ENCODE measurements at places on chromosomes 7 and 10. TPM values are rescaled to one million over a fixed set of nuclear protein-coding genes. Genes with fewer than 3 reads are reported as not detected.

The PHYHIPL gene
- 2.6 TPM for total RNA-seq

The VGF gene
- total RNA-seq = not detected

The FOXP2 gene
- 17.6 TPM for total RNA-seq

The ANXA8L1 gene
- not detected for total RNA-seq

The EVX1 gene
- not detected for total RNA-seq

The GNG11 gene
- 11.1 TPM for total RNA-seq

The ACSM6 gene
- not detected for total RNA-seq

The SLK gene
- total RNA-seq = 38.3 TPM

The TRUB1 gene
- total RNA-seq = 8.8 TPM

The YKT6 gene
- total RNA-seq = 69.6 TPM

The ZP3 gene
- 1.6 TPM for total RNA-seq

The ATP6V0A4 gene
- total RNA-seq = not detected

The LIPK gene
- total RNA-seq = not detected

The LMTK2 gene
- total RNA-seq = 17.6 TPM

The GRM3 gene
- not detected for total RNA-seq

The WNT8B gene
- total RNA-seq = not detected

The INMT gene
- total RNA-seq = 137 TPM

The DDC gene
- total RNA-seq = 0.85 TPM

The PCLO gene
- 0.78 TPM for total RNA-seq

The NPTX2 gene
- total RNA-seq = 55.7 TPM

The STMP1 gene
- 48.5 TPM for total RNA-seq

The CALHM3 gene
- not detected for total RNA-seq

The ARHGEF35 gene
- 3.2 TPM for total RNA-seq

The CPN1 gene
- total RNA-seq = not detected

The HABP2 gene
- total RNA-seq = not detected

The TMEM243 gene
- 31.3 TPM for total RNA-seq

Data from thoracic aorta (tissue), 2 donors.